Central memory CD8-positive, alpha-beta T cell (primary cell): ENCODE measurements at places on chromosomes 6 and 20.

DNA sequence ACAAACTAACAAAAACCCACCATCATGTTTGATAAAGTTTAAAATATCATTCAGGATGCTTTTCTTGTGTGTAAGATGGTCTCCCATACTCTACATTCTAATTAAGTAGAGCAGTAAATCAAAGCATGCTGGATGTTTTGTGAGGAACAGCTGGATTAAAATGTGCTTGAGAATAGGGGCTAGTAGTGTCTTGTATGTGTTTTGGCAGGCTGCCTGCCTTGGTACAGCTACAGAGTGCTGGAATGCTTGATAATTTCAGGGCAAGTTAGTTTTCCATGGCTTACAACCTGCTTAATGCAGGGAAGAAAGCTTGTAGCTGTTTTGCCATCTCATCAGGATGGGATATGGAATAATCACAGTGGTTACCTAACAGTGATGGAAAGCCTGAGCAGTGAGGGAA lies 636.6 kb upstream of the MMS22L start:
- no peak for DNase-seq

DNA sequence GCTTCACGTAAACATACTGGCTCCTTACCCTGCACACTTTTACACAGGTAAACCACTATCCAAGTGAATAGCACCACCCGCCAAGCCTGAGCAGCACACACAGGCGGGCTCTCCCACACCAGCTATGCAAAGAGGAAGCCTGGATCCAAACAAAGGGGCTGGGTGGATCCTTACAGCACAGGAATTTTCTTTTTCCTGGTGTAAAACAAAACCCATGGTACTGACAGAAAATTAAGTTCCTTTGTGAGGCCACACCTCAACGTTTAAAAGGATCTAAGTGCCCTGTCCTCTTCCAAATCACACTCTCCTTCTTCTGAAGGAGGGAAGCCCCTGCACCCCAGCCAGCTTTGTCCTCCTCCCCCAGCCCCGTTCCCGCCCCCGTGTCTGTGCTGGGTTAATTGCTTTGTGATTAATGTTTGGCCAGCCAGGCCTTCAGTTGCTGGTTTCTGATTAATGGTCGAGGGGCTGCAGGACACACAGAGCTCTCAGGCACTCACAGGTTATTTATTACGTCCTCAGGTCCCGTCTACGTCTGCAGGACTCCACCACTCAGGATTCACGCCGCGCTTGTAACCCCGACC lies 6.1 kb downstream of the DACT2 start:
- no peak for DNase-seq

DNA sequence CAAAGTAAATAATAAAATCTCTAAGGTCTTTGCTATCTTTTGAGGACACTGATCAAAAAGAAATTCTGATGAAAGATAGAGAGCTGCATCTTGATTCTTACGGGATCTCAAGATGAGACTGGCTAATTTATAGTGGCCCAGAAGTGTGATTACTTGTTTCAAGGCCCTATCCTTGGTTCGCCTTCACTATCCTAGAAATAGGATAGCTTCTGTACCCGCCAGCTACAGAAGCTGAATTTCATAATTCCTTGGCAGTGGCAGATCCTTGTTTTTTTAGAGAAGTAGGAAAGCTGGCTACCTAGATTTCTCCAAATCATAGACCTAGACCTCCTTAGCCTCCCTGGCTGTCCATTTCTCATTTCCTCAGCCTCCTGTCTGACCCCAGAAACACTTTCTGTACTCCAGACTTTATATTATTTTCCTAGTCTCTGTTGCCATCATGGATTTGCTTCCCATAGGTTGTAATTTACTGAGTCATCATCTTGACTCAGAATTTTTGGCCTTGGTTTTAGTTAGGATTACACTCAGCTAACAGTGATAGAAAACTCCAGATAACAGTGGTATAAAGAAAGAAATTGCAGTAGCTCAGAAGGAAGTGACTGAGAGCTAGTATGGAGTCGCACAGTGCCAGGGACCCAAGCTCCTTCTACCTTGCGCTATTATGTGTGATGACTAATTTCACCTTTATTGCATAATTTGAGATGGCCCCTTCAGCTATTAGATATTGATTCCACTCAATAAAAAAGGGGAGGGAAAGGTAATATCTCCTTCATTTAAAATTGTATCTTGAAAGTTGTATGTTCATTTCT lies 27.7 kb downstream of the PHF3 start:
- DNase-seq: no peak

GRCh38 chr20:19609642-19610223 lies 148.3 kb upstream of the RIN2 start:
- DNase-seq: no peak

GRCh38 chr20:32674362-32674789 lies 635 bp upstream of the C20orf203 start:
- DNase-seq: peak; percentile 35

- DNase-seq: no peak
These were observed 75.2 kb upstream of the F13A1 start for GRCh38 chr6:6395581-6396197.

DNA sequence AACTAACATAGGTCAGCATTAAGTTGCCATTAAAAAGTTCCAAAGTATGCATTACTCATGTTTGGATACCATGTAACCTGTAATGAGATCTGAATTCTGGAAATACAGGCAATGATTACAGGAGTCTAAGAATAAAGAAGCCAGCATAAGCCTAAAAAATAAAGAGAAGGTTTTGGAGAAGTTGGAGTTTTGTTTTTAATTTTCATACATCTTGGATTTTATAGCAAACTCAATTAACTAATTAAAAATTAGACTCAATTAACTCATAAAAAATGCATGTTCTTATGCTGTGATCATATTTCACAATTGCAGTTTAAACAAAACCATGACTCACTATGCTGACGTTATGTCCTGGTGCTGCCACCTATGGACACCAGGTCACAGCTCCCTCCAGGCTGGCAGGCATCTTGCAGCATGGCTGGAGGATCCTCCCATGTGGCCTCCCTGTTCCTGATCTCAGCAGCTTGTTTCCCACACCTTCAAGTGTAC lies 648.8 kb upstream of the AGPAT4 start:
- DNase-seq: no peak
